ENCODE measurements at places on chromosomes 5 and 9.

GRCh38 chr5:71631070-71631469, 43.9 kb downstream of the MCCC2 start:
- DNase-seq, result no peak

GRCh38 chr9:121296213-121297127, 28.5 kb downstream of the GSN start:
- DNase-seq, result no peak

DNA sequence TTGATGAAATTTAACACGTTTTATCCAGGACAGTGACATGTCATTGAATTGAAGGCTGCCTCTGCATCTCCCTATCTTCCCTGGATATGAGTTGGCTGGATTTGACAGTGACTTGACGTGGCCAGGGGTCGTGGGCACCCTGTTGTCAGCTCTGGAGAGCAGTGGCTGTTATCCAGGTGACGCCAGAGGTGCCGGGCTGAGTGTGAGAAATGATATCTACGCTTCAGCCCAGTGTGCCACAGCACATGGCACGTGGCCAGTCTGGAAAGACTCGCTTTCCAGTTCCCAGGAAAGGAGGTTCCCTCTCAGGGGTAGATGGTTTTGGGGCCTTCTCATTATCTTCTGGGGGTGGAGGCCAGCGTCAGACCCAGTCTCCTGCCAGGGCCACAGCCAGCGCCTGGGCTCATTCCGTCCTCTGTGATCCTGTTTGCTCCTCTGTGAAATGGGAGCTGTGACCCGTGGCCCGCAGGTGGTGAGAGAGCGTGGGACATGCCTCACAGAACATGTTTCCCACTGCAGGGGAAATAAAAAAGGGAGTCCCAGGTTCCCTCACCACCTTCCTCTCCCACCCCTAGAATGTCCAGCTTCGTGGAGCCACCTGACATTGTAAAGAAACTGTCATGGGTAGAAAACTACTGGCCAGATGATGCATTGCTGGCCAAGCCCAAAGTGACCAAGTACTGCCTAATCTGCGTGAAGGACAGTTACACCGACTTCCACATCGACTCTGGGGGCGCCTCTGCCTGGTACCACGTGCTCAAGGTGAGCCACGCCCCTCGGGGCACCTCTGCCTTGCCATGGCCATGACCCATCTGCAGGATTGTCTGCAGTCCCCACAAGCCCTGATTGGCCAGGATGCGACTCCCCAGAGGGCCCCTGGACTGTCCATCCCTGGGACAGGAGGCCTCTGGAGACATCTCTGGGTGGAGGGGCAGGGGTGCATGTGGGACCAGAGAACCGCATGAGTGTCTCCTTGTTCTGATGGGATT, 76.5 kb downstream of the PHF2 start:
- DNase-seq, result no peak

GRCh38 chr5:76942581-76942980, 10.3 kb upstream of the CRHBP start:
- DNase-seq, result no peak

- DNase-seq, result no peak
Observed at GRCh38 chr5:143239882-143240518, 163.5 kb downstream of the NR3C1 start.

GRCh38 chr9:37908283-37908682, 4.4 kb upstream of the SLC25A51 start:
- no peak for DNase-seq

DNA sequence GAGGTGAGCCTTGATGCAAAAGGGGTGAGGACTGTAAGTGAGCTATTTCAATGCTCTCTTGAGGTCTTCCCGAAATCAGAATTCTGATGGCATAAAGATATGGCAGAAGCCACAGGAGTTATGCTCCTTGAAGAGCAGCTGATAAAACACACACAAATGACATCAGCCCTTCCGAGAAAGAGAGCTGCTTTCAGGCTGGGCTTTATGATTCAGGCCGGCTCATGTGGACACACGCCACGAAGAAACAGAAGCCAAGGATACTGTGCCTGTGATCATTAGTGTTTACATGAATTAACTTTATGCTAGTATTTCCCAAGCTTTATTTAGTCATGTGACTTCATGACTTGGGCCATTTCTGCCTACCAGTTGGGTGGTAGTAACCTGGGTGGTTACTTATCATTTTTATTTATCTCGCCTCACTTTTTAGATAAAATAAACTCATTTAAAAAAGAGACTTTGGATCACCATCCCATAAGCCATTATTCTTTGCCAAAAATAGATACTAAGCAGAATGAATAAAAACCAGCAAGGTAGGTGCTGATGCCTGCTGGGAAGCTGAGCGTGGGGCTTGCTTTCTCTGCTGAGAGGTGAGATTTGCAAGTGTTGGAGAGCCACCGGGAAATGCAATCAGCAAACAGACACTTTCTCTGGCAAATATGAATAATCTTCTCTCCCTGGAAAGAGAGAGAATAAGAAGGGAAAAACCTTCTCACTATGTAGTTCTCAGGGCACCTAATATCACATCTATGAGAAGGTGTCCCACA, 73.0 kb upstream of the SLC25A51 start:
- DNase-seq, result no peak

GRCh38 chr5:143886651-143887638, 75.0 kb downstream of the HMHB1 start:
- peak; percentile 56 for DNase-seq

DNA sequence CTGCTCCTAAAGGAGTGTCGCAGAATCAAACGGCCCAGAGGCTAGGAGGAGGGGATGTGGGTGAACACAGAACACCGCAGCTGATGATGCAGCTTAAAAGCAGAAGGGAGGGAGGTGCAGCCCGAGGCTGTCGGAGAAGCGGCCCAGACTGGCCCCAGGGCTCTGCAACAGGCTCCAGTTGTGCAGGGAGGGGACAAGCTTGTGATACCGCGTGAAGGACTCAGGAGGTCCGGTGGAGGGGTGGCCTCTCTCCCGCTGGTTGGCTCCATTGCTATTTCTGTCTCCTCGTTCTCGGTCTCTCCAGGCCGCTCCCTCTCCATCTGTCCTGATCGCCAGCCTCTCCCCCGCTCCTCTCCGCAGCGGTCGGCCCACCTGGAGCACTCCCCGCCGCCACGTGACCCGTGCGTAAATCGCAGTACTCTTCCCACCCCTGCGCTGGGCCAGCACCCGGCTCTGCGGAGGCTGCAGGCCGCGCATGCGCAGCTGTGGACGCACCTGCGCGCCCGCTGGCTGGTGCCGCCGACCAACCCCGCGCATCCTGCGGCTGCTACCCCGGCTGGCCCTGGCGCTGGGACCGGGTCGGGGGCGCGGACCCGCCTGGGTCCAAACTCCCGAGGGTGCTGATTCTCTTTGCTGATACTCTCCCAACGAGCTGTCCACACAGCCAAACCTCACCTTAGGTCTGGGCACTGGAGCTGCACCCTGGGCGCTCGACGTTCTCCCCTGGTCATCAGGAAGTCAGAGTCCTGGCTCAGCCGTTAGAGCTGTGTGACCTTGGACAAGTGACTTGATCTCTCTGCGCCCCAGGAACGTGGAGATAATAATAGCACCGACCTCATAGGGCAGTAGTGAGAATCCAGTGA, 3.7 kb upstream of the STXBP1 start:
- DNase-seq, result peak; percentile 88

- DNase-seq, result no peak
Observed at GRCh38 chr5:81205058-81205457, 28.1 kb upstream of the CKMT2 start.

- DNase-seq, result no peak
Observed at GRCh38 chr5:66810848-66811261, 214.7 kb downstream of the MAST4 start.

DNA sequence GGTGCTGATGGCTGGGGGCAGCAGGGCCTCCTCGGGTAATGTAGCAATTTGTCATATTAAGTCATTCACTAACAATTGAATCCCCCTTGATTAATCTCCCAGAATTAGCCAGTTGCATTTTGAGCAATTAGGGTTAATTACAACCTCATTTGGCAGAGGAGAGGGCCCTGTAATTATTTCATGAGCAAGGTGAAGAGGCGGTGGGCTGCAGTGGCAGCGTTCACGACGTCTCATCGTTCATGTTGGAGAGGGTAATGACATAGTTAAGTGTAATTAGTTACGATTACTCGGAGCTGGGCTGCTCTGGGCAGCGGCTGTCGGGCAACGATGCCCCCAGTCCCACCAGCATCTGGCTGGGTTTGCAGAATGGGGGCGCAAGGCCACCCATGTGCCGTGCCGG, 46.0 kb downstream of the NEK6 start:
- no peak for DNase-seq

DNA sequence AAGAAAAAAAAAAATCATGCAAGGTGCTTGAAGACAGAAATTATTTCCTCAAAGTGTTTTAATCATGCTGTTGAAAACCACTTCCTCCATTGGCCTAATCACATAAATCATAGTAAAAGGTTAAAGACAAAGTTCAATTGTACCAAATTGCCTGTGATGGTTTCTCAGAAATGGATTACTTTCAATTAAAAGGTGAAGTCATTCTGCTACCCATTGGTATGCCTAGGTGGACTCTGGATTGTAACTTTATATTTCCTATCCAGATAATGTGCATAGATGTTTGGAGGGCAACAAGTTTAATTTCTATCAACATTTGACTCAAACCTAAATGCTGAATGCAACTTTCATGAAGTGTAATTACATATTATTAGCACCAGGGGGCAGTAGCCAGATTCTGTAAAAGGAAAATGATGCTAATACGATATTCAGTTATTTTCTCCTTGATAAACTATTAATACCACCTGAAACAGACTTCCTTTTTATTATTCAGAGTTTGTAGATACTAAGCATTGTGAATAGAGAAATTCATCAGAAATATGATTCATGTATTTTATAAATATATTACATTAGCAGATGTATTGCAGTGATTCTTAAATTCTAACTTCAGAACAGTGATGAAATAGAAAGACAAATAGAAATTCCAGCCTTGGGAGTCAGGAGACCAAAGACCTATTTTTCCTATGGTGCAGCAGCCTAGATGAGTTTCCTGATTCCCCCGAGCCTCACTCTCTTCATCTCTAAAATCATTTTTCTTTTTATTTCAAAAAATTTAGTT, 148.2 kb downstream of the CAAP1 start:
- DNase-seq, result no peak

GRCh38 chr9:95506678-95507463, 9.9 kb downstream of the PTCH1 start:
- DNase-seq, result no peak

GRCh38 chr5:124418390-124418789, 328.0 kb downstream of the ZNF608 start:
- DNase-seq, result no peak

GRCh38 chr9:36597412-36598178, 24.9 kb downstream of the MELK start:
- DNase-seq, result no peak

DNA sequence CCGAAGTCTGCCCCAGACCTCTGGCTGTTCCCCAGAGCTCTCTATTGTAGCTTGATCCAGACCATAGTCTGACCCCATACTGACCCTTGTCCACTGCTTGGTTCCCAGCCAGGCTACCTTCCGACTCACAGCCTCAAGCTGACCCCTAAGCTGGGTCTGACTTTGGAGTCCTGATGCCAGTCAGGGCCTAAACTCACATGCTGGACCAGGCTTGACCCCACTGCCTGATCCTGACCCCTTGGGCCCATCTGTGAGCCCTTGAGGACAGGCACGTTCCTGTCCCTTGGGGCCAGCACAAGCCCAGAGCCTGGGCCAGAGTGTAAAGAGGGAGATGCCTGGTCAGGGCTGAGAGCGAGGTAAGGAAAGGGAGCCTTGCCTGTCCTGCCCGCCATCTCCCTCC, 32.7 kb upstream of the ENHO start:
- DNase-seq, result no peak

DNA sequence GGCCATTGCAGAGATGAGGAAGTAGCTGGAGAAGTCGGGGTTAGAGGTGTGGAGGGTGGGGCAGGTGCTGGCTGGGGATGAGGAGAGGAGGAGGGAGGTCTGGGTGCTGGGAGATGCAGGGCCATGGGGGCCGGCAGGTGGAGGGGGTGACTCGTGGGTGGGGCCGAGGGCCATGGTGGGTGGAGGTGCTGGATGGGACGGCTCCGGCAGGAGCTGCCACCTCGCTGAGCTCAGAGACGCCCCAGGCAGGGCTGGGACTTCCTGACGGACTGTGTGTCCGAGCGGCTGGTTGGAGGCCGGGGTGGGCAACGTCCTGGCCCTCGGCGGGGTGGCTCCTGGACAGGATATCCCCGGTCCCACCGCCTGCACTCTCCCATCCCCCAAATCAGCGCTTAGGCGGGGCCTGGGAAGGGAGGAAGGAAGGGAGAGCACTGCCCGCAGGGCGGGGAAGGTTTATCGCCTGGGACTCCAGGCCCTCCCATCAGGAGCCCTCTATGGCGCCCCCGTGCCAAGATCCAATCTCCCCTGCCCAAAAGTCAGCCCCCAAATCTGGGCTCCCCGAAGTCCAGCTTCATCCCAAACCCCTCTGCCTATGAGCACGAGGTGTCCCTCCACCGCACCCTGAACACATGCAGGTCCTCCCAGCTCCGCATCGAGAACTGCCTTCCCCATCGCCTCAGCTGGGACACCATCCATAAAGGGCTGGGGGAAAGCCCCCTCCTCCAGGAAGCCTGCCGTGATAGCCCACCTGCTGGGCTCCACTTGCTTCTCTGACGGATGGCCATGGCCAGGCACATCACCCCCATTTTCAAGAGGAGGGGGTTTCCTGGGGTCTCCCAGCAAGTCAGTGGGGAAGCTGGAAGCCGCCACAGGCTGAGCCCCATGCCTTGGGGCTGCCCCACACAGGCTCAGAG, 58.3 kb upstream of the NOTCH1 start:
- no peak for DNase-seq

DNA sequence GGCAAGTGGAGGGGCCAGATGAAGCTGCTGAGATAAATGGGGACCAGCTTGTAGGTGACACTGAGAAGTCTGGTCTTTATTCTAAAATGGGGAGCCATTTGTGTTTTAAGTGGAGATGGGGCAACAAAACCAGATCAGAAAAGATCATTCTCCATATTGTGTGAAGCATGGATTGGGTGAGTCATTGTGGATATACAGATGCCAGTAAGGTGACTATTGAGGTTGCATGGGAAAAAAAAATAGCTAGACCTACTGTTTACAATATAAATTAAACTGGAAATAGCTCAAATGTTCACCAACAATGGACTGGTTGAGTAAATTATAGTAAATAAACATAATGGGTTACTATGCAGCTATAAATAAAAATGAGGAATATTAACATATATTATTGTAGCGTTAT, 5.4 kb upstream of the MAP1B start:
- no peak for DNase-seq

- DNase-seq, result no peak
Observed at GRCh38 chr9:14447103-14447502, 133.2 kb upstream of the NFIB start.

GRCh38 chr9:89657295-89657694, 52.5 kb downstream of the GADD45G start:
- no peak for DNase-seq

DNA sequence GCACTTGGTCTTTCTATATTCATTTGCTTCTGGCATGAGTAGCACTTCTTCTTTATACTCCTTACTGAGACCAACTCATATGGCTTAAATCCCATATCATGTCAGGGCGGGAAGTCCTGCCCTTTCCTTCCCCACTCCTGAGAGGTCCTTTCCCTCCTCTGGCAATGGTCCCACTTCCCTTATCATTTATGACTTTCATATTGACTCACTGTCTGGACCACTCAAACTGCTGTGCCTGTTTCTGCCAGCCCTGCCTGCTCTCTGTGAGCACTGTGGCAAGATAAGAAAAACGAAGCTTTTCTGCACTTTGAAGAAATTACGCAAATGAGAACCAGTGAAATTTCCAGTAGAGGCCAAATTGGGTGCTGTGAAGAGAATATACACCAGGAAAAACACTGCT, 58.1 kb downstream of the ZNF474 start:
- no peak for DNase-seq

Measured in DMS79 (cell line).